ENCODE measurements at places on chromosomes 7 and 10.

GRCh38 chr10:1217661-1218060 lies 161.5 kb downstream of the WDR37 start:
- DNase-seq: no peak

GRCh38 chr10:1594372-1595241 lies 142.7 kb downstream of the ADARB2 start:
- DNase-seq: no peak

DNA sequence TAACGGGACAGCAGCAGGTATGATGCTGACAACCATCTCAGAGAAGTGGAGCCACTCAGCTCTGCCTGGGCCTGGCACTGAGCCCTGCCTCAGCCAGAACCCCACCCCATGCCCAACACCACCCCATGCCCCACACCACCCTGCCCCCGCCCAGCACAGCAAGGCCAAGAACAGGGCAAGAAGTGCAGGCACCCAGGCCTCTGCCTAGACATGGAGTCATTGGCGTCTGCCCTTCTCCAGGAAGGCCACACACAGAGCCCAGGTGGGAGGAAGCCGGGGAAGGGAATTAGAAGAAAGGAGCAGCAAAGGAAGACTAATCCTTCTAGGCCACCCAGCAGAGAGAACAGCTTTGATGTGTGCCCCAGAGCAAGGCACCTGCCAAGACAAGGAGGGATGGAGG lies 18.9 kb downstream of the CAMK2G start:
- no peak for DNase-seq

GRCh38 chr7:26398427-26398755 lies 106.7 kb downstream of the SNX10 start:
- peak; percentile 14 for DNase-seq

DNA sequence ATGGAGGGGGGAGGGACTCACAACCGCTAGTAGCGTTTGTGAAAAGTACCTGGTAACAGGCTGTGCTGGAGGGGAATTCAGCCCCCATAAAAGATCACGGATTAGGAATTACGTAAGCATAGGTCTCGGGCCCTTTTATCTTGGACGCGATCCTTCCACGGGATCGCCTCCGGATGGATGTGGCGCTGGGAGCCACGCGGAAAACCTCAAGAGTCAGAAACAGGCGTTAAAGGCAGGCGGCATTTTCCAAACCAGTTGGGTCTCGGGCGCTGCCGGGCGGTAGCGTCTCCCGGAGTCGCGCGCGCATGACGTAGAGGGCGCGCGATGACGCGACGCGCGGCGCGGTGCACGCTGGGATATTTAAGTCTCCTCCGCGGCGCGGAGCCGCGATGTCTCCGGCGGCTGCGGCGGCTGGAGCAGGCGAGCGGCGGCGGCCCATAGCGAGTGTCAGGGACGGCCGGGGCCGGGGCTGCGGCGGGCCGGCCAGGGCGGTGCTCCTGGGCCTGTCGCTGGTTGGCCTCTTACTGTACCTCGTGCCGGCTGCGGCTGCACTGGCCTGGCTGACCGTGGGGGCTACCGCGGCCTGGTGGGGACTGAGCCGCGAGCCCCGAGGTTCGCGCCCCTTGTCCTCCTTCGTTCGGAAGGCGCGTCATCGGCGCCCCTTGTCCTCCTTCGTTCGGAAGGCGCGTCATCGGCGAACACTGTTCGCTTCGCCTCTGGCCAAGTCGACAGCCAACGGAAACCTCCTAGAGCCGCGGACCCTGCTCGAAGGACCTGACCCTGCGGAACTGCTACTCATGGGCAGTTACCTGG lies at the start of gene POM121:
Gene POM121 (plus strand): TSS at position 363 of the 813 bp plus-strand sequence. CDS start 27 bp downstream, at position 390.
- peak; percentile 90 for DNase-seq

DNA sequence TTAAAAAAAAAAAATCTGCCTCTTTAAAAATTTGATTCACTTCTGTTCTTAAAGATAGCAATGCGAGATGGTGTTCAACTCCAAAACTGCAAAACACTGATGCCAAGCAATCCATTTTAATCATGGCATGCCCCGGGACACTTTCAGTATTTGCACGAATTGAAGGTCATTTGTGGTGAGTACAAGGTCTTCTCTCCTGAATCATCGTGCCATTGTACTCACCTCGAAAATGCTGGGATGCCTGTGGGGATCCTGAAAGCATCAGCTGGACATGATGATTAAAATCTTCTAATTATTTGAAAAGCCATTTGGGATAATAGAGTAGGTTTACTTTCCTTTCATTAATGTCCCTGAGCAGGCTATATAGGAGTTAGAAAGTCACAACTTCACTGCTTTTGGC lies 125.1 kb upstream of the NRP1 start:
- peak; percentile 65 for DNase-seq

DNA sequence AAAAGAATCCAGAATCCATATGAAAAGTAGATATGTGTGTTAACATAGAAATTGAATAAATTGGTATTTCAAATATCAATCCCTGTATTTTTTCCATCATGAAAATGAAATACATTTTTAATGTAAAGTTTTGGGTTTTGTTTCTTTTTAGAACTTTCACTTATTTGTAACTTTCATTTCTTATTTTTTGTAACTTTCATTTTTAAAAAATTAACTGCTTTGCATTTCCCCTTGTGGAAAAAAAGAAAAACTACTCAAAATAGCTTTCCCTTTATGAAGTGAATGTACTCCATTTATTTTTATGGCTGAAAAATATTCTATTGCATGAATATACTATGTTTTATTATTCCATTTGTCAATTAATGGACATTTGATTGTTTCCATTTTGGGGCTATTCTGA lies 75.6 kb upstream of the SMNDC1 start:
- no peak for DNase-seq

DNA sequence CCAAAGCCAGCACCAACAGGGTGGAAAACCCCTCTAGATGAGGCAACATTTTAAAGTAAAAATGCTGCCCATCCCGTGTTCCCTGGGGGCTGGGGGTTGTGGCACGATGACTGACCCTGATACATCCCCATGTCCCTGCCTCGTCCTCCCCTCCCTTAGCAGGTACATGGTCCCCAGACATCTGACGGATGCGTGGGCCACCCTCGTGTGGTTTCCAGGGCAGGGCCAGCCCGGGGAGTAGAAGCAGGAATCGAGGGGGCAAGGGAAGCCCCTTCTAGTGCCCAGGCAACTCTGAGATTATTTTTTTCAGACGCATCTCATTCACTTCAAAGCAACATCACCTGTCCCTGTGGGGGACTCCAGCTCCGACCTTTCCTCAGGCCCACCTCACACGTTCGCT lies 3.5 kb downstream of the TMEM130 start:
- DNase-seq: no peak

GRCh38 chr7:134932707-134933370 lies 53.5 kb upstream of the AGBL3 start:
- DNase-seq: no peak

GRCh38 chr7:114422507-114423501 lies 8.2 kb downstream of the FOXP2 start:
- peak; percentile 8 for DNase-seq

DNA sequence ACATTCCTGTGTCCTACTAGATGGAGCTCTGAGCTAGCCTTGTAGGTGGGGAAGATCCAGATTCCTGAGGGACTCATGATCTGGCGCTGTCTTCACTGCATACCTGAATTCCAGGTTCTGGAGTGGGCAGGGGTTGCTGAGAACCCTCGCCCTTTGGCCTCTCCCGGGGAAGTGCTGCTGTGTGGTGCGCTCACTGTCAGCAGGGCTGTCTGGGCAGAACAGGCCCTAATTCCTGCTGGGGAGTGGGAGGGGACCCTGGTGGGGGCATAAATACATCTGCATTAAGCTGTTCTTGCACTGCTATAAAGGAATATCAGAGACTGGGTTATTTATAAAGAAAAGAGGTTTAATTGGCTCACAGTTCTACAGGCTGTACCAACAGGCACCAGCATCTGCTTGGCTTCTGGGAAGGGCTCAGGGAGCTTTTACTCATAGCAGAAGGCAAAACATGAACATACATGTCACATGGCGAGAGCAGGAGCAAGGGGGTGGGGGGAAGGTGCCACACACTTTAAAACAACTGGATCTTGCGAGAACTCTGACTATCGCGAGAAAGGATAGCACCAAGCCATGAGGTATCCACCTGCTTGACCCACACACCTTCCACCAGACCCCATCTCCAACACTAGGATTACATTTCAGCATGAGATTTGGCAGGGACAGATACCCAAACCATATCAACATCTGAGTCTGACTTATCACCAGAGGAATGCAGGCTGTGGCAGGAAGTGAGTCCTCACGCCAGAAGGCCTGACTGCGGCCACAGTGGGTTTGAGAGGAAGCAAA lies 115.0 kb downstream of the ADCY1 start:
- peak; percentile 87 for DNase-seq

- no peak for DNase-seq
These were observed 227.0 kb upstream of the AOAH start for GRCh38 chr7:36951257-36951697.

DNA sequence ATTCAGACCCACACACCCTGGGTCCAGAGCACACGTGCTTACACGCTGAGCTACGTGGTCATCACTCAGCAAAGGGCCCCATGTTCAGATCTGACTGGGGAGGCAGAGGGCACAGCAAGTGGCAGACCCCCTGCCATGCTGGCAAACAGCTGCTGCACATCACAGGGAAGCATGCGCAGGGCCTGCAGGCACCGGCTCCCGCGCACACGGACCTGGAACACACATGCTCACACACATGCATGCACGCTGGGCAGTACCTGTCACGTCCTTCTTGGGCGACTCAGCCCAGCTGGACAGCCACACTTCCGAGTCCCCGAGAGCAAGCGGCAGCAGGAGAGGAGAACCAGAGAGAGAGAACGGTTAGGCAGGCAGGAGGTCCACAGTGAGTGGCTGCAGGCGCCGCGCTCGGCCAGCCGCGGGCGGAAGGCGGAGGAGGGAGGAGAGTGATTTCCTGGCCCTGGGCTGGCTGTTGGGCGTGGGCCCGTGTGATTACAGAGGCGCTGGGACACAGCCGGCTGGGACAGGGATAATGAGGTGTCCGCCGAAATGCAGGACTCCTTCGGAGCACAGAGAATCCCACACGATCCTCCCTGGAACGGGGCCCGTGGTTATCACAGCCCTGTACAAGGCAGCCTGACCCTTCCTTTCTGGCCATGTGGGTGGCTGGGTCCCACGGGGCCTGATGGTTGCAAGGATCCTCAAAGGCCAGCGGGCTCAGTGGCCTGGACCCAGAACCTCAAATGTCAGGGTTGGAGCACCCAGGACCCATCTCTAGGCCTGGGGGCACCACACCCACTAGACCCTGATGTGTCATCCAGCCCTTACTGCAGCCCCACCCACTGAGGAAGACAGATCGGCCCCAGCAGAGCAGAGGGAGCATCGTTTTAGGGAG lies 175.1 kb downstream of the NEURL1 start:
- no peak for DNase-seq

- no peak for DNase-seq
These were observed 278.0 kb downstream of the ADRA2A start for GRCh38 chr10:111354859-111355258.

DNA sequence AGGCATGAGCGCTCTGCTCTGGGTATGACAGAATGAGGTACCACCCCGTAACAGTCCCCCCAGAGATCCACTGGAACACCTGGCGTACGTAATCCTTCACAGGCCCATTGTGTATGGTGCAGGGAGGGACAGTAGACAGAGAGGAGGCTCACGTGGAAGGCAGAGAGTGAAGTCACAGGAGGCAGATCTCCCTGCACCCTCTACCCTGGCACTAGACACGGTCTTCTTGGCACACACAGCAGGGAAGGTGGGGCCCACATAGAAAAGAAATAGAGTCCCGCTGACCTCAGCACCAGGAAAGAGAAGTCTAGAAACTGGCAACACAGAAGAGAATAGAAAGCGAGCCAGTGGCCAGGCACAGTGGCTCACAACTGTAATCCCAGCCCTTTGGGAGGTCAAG lies 51.9 kb downstream of the SLC29A4 start:
- no peak for DNase-seq

GRCh38 chr10:95505641-95506040 lies 55.5 kb downstream of the SORBS1 start:
- DNase-seq: no peak

GRCh38 chr10:3395458-3395861 lies 222.9 kb upstream of the PITRM1 start:
- DNase-seq: no peak

DNA sequence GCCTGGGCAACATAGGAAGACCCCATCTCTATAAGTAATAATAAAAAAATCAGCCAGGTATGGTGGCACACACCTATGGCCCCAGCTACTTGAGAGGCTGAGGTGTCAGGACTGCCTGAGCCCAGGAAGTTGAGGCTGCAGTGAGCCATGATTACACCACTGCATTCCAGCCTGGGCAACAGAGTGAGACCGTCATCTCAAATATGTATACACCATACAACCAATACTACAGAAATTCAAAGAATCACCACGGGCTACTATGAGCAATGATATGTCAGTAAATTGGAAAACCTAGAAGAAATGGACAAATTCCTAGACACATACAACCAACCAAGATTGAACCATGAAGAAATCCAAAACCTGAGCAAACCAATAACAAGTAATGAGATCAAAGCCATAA lies 60.3 kb upstream of the ZC3HAV1 start:
- no peak for DNase-seq

- peak; percentile 75 for DNase-seq
These were observed 24.5 kb upstream of the GTF2IRD1 start for GRCh38 chr7:74429153-74429747.

- DNase-seq: peak; percentile 88
These were observed 9.4 kb upstream of the ANKRD1 start for GRCh38 chr10:90930070-90930837.

DNA sequence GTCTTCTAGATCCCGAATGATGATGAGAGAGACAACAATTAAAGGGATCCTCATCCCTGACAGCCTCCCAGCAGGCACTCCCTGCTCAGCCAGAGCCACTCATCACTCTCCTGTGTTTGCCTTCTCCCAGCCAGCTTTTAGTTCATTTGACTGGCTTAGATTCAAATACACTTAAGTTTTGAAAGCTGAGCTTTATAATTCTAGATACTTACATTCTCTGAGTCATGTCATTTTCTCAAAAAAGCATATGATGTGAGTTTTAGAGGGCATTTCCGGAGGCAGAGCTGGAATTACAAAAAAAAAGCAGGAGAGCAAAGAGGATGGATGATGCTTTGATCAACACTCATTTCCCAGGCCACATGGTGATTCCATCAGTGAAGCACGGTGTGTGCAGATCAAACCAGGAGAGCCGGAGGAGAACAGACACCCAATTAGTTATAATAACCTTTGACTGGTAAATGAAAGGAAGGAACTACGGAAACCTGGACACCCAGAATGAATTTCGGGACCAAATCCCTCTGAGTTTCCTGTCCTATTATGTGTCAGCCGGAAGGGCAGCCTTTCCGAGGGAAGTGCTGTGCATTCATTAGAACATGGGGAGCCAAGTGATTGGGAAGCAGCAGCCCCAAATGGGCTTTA lies 81.5 kb upstream of the HPS1 start:
- no peak for DNase-seq

- DNase-seq: no peak
These were observed 366.8 kb upstream of the C7orf33 start for GRCh38 chr7:148223738-148224137.

DNA sequence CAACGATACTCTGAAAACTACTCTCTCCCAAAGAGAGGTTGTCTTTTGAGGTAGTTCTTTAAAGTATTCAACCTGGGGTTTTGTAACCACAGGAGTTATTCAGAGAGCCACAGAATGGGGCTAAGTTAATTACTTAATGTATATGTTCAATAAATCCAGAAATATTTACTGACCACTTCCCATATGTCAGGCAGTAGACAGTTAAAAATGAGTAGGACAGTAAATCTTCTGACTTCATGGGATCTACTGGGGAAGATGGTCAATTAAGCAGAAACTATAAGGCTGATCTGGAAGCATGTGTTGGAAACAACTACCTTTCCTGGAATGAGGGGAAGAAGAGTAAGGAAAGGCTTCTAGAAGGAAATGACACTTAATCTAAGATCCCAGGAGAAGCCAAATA lies 167.7 kb downstream of the MAGI2 start:
- DNase-seq: no peak

- DNase-seq: peak; percentile 71
These were observed 208.6 kb upstream of the CCDC6 start for GRCh38 chr10:60114765-60115586.

Data from LHCN-M2 (cell line).